ENCODE measurements at places on chromosomes 2 and 18. TPM values are rescaled to one million over a fixed set of nuclear protein-coding genes. Genes with fewer than 3 reads are reported as not detected.

The RSAD2 gene
- 1.6 TPM for total RNA-seq

DNA sequence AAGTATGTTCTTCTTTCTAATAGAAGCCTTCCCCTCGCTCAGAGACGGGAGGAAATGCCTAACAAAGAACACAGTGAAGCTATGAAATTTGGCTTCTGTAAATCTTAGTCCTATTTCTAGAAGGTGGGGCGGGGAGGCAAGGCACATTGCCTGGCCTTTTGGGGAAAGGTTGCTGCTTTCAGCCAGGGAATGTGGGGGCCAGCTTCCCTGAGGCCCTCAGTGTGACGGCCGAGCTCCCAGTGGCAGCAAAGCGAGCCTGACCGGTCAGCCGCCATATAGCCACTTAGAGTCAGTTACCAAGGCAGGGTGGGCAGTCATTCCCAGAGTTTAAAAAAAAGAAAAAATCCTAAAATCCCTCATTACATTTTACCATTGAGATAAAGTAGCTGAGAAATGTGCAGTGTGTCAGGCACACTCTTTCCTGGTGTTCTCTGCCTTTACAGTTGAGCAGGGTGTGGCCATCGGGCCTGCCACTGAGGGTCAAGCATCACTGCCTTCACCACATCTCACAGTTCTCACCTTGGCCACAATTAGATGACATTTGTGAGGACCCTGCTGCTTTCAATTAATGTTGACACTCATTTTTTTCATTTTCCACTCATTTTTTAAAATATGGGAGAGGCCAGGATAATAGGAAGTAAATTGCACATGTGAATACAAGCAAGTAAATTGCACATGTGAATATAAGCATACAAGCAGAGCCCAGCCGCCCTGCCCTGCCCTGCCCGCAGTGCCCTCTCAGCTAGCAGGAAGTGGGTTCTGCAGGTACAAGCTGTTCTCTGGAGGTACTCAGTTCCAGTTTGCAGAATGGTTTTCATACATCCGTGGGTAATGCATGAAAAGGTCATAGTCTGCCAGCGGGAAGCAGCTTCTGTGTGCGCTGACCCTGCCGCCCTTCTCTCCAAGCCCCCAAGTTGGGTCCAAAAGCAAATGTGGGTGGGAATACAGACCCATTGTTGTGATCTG lies 76.9 kb downstream of the WDSUB1 start:
- no peak for DNase-seq

DNA sequence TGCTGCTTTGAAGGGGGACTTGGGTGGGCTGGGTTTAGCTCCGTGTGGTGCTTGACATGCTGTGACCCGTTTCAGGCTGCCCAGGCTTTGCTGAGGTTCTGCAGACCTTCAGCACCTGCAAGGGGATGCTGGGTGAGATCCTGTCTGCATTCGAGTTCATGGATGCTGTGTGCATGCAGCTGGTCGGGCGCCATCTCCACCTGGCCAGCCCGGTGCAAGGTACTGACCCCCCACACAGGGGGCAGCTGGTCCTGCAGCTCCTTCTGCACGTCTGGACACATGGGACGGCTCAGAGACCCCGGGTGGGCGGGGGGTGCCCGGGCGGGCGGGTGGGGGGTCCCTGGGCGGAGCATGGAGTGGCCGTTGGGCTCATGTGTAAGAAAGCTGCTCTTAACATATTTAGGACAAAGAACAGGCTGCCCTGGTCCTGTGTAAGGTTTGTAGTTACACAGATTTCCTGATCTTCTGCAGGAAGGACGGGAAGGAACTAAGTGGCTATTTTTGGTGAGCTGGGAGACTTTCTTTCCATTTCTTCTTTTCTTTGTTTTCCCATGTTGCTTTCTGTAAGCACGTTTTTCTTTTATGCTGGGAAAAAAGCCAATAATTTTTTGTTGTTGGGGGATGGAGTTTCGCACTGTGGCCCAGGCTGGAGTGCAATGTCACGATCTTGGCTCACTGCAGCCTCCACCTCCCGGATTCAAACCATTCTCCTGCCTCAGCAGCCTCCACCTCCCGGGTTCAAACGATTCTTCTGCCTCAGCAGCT lies 15.8 kb downstream of the D2HGDH start:
- no peak for DNase-seq

The CAMKMT gene
- total RNA-seq = 4.9 TPM

DNA sequence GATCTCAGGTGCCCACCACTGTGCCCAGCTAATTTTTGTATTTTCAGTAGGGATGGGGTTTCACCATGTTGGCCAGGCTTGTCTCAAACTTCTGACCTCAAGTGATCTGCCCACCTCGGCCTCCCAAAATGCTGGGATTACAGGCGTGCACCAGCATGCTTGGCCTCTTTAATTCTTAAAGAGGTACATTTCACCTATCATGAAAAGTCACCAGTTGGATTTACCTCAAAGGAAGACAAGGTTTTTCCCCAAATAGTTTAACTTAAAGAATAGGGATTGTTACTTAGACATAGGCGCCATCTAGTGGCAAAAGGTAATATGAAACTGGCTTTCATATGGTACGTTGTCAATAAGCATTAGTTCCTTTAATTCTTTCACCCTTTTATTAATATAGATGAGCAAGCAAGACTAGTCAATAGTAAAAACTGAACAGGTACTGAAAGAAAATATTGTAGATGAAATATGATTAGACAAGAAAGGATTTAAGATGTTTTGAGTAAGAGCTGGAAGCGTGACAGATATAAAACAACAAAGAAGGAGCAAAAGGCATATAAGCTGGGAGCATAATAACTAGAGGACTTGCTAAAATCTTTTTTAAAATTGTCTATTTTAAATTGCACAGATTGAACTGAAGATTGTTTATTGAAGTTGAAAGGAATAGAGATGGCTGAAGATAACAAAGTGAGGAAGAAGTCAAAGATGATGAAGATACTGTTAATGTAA lies 35.0 kb upstream of the PSMD14 start:
- DNase-seq = no peak

Data from left lobe of liver (tissue), 2 donors.